NCI-H2107 (cell line): ENCODE measurements at places on chromosomes 11 and 22.

GRCh38 chr11:57278721-57279095 is 41.7 kb upstream of the APLNR start:
- no peak for DNase-seq

DNA sequence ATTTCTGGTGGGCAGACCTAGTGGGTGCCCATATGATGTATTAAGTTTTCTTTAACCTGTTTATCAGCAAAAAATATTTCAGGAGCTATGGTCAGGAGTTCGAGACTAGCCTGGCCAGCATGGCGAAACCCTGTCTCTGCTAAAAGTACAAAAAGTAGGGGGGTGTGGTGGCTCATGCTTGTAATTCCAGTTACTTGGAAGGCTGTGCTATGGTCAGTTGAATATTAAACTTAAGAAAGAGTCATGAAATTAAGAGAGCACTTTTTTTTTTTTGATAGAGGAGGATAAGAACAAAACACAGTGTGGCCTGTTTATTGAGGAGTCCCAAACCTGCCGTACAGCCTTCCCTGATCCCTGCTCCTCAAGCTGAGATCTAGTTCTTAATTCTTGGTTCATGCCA is 29.8 kb downstream of the OR6Q1 start:
- DNase-seq = no peak

GRCh38 chr22:43993072-43993760 is 30.9 kb upstream of the PARVB start:
- peak; percentile 42 for DNase-seq

DNA sequence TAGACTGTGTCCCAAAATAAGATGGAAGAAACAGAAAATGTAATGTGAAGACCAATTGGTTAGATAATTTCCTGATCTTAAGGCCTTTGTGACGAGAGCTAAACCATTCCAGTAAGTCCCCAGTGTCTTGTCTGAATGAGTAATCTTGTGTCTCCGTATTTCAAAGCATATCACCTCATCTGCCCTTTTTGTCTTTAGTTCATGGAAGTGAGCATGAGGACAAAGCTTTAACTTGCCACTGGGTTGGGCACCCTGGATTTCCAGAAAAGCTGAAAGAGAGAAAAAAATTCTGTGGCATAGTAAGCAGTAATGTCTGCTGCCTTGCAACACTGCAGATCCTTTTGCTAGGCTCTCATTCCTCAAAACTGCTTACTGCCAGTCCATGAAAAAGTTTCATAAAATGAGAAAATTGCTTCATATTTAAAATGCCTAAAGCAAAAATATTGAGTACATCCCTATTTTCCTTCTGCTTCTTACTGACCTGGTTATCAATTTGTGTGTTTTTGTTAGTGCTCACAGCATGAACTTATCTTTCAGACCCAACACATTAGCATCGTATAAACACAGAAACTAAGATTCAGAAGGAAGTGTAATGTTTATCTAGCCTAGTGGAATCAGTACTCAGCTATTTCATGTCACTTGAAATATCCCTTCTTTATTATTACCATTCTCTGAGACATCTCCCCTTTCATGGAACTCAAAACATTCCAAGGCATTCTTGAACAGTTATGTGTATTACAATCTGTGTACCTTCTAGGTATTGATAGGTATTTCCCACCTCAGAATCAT is 5.3 kb downstream of the CASP12 start:
- no peak for DNase-seq

- DNase-seq = no peak
Observed at GRCh38 chr22:24584166-24584790, 8.6 kb downstream of the LRRC75B start.
